ENCODE measurements at places on chromosomes 5 and 9. TPM values are rescaled to one million over a fixed set of nuclear protein-coding genes. Genes with fewer than 3 reads are reported as not detected.

Gene ACTBL2
- not detected for total RNA-seq

Gene NEURL1B
- total RNA-seq, result 0.16 TPM

Gene PCDHGA12
- total RNA-seq, result 0.09 TPM

DNA sequence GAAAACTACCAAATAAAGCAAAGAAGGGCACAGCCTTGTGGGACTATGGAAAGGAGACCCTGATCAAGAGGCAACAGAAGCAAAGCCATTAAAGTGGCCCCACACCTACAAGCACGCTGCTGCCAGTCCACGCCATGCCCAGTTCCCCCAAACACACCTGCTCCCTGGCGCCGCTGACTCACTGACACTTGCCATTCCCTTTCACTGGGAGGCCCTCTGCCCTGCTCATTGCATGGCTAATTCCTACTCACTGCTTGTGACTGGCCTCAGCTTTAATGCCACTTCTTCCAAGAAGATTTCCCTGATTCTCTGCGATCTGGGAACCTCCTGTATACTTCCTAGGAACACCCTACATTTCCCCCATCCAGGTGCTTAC is 71.2 kb upstream of the TAF1L start:
- DNase-seq, result no peak
- peaks cover 11% of the 10 kb centered on the region for H3K27me3 ChIP-seq
- H3K4me1 ChIP-seq, result no peaks in the 10 kb centered on the region
- no peak overlapping the region for H3K4me3 ChIP-seq
- no peak overlapping the region for H3K27ac ChIP-seq
- no peaks in the 10 kb centered on the region for H3K36me3 ChIP-seq

GRCh38 chr5:252546-252945 is 18.9 kb upstream of the PDCD6 start:
- no peak for DNase-seq
- H3K4me1 ChIP-seq, result peaks cover 7% of the 10 kb centered on the region
- H3K27ac ChIP-seq, result peak overlapping the region; percentile 3
- no peaks in the 10 kb centered on the region for H3K27me3 ChIP-seq

GRCh38 chr5:40646266-40646665 is 33.4 kb upstream of the PTGER4 start:
- no peak for DNase-seq
- peaks cover 6% of the 10 kb centered on the region for H3K36me3 ChIP-seq
- H3K4me3 ChIP-seq, result no peak overlapping the region
- H3K27ac ChIP-seq, result no peak overlapping the region

DNA sequence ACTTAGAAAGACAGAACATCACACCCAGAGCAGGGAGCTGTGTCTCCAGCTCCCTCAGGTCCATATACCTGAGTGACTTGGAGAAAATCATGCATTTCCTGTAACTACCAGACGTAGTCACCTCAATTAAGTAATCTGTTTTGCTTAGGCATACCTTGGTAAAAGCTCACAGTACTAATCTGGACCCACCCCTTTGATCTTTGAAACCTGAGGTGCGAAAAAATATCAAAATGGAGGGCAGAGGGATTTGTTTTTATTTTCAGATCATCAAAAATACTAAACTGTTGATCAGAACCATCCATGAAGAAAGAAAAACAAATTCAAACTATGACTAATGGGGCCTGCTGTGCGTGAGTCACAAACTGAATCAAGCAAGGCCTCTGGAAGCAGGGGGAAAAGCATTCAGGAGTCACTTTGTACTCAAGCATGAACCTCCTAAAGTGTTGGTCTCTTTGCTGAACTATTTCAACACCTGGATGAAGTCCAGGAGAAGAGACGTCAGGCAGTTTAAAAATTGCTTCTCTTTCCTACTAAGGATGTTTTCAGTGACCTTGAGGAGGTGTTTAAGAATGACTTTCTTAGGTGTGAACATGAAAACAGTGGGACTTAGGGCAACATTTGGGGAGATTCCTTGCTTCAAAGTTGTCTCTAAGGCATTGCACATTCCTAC is 76.3 kb downstream of the MUSK start:
- no peak overlapping the region for H3K4me3 ChIP-seq
- H3K4me1 ChIP-seq, result no peaks in the 10 kb centered on the region
- no peak overlapping the region for H3K27ac ChIP-seq
- no peaks in the 10 kb centered on the region for H3K36me3 ChIP-seq
- DNase-seq, result no peak
- H3K27me3 ChIP-seq, result peaks cover 2% of the 10 kb centered on the region

DNA sequence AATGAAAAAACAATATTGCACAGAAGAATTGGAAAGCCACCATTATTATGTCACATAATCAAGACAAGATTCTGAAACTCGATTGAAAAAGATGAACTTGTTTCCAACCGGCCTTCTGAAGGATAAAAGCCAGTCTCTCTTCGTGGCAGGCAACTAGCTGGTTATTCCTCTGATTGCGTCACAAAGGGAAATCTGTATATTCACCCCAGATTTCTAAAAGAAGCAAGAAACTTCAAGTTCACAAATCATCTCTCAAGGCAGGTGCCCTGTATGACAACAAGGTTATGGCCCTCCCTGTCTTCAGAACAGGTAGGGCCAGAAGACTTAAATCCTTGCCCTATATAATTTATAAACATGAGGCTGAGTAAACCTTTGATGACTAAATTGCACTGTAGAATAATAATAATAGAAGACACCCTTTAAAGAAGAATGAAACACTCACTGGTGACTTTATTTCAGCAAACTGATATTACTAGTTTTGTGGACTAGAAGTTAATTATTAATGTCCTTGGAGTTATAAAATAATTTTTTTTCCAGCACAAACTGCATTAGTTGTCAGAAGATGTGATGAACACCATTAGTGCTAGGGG is 2.9 kb upstream of the KLF4 start:
- DNase-seq, result no peak
- H3K36me3 ChIP-seq, result no peaks in the 10 kb centered on the region
- no peak overlapping the region for H3K4me3 ChIP-seq
- H3K27me3 ChIP-seq, result peaks cover 57% of the 10 kb centered on the region

- DNase-seq, result no peak
- H3K27ac ChIP-seq, result no peak overlapping the region
- peaks cover 1% of the 10 kb centered on the region for H3K36me3 ChIP-seq
- no peaks in the 10 kb centered on the region for H3K4me1 ChIP-seq
- no peaks in the 10 kb centered on the region for H3K27me3 ChIP-seq
Observed at GRCh38 chr5:115579747-115580173, 22.5 kb downstream of the TICAM2 start.

GRCh38 chr5:124659798-124660197 is 86.6 kb downstream of the ZNF608 start:
- H3K4me3 ChIP-seq, result no peak overlapping the region
- no peak for DNase-seq
- H3K27me3 ChIP-seq, result peaks cover 25% of the 10 kb centered on the region

DNA sequence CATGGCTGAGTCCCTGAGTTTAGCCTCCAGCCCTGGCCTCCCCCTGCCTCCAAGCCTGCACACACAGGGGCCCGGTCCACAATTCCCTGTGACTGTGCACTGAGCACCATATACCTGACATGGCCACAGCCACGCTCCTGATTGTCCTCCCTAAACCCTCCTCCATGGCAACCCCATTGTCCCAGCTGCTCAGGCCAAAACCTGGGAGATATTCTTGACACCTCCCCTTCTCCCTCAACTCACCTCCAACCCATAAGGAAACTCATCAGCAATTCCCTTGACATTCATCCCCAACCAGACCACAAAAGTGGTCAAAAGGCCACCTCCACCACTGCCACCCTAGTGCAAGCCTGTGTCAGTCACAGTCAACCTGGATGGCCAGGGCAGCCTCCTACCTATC is 107.5 kb upstream of the MVB12B start:
- H3K4me1 ChIP-seq, result no peaks in the 10 kb centered on the region
- H3K27me3 ChIP-seq, result peaks cover 60% of the 10 kb centered on the region
- no peaks in the 10 kb centered on the region for H3K36me3 ChIP-seq

GRCh38 chr5:54616031-54616430 is 98.5 kb downstream of the SNX18 start:
- DNase-seq, result no peak
- H3K4me1 ChIP-seq, result peaks cover 10% of the 10 kb centered on the region
- no peaks in the 10 kb centered on the region for H3K27me3 ChIP-seq
- no peaks in the 10 kb centered on the region for H3K36me3 ChIP-seq

DNA sequence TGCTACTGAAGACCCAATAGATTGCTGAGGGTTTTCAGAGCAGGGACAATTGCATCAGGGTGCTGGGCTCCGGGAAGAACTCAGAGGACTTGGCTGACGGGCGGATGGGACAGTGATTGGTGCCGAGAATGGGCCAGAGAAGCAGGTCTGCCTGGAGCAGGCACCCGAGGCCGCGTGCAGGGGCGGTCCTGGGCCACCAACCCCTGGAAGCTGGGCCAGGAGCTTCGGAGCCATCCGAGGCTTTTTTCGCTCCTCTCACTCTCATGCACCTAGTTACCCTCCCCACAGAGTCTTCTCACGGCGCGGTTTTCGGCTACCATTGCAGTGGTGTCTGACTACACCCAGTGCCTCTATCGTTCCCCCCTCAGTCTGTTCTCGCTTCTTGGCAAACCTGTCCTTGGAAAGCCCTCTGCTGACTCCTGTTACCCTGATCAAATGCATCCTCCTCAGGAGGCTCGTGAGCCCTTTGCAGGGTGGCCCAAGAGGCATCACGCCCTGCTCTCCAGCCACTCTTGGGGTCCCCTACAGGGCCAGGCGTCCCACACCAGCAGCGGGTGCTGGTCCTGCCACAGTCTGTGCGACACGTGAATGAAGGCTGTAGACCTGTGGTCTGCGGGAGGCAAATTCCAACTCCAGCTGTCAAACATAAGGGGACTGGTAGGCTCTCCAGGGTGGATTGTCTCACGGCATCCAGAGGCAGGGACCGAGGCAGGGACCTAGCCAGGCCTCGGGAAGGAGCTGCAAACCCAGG is 1.2 kb upstream of the CLPTM1L start:
- no peaks in the 10 kb centered on the region for H3K27me3 ChIP-seq
- peak overlapping the region; percentile 60 for H3K27ac ChIP-seq
- H3K4me1 ChIP-seq, result peaks cover 20% of the 10 kb centered on the region
- H3K4me3 ChIP-seq, result peak overlapping the region; percentile 71
- DNase-seq, result no peak
- H3K36me3 ChIP-seq, result peaks cover 19% of the 10 kb centered on the region
